Spinal cord (tissue), 10 donors: ENCODE measurements at places on chromosomes 4 and X. TPM values are rescaled to one million over a fixed set of nuclear protein-coding genes. Genes with fewer than 3 reads are reported as not detected.
A peak's percentile ranks its signal among the peaks of the same experiment; 100 is the strongest.

Gene ZDHHC15
- 12.4 TPM for polyA plus RNA-seq

Gene TASL
- polyA plus RNA-seq: 1.3 TPM

DNA sequence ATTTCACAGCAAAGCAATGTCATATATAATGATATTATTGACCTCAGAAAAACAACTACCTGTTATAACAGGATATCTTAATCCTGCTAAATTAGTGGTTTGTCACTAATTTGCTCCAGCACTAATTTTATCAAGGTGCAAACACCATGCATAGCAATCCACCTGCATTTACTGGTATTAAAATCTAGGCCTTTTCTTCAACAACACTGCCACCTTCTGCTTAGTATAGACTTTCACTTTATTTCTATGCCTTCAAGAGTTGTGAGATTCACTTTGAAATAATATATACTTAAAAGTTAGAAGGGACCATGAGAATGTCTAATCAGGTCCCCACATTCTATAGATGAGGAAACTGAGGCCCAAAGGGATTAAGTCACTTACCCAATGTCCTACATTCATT, 82.1 kb upstream of the IQCM start:
- peak; percentile 20 for DNase-seq

DNA sequence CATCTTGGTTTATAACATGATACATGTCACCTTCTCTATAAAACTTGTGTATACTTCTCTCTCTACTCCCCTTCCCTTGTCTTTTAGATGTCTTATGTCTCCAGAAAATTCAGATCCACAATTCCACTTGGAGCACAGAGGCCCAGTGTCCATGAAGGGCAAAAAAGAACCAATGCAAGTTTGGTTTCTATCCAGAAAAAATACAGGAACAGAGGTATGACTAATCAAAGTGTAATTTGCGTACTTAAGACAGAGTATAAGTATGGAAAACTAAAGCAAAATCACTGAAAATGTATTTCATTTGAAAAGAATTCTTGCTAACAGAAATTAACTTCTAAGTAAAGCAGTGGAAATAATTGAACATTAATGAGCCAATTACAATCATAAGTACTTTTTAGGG, 46.2 kb downstream of the GUCY1B1 start:
- DNase-seq: no peak

Gene RAB39B
- 22.6 TPM for polyA plus RNA-seq
